ENCODE measurements at places on chromosomes 5 and 9. TPM values are rescaled to one million over a fixed set of nuclear protein-coding genes. Genes with fewer than 3 reads are reported as not detected.

The TLX3 gene
- polyA plus RNA-seq, result not detected

- no peak for DNase-seq
Measured at GRCh38 chr5:77250021-77250420, 39.5 kb downstream of the PDE8B start.

The DYNC2I2 gene
- 36.8 TPM for polyA plus RNA-seq

- DNase-seq, result no peak
Measured at GRCh38 chr5:107634981-107635848, 35.5 kb downstream of the EFNA5 start.

- no peak for DNase-seq
Measured at GRCh38 chr9:111843971-111844370, 49.2 kb upstream of the SHOC1 start.

DNA sequence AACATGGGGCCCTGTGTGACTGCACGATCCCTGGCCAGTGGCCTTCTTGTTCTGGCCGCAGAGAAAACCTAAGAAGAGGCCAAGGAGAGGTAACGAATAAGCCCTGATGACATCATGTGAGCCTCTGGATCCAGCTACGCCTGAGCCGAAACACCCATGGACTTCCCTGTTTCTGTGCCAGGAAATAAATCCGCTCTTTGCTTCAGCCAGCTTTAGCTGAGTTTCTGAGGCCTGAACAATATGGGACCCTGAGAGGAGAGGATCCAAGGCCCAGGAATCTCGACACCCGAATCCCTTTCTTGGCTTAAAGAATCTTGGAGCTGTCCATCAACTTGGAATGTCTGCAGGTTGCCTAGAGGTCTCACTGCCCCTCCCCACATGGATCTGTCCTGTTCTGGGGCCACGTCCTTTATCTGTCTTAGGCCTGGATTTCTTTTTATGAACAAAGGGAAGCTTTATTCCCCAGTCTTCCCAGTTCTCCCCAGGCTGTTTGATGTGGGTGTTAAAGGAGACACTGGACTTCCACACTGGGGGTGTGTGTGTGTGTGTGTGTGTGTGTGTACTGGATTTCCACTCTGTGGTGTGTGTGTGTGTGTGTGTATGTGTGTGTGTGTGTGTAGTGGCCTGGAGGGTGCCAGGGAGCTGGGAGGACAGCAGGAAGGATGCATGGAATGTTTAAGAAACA is 13.7 kb downstream of the IER5L start:
- no peak for DNase-seq

Measured in naive B cell (primary cell).